ENCODE measurements at places on chromosomes 7 and 10. TPM values are rescaled to one million over a fixed set of nuclear protein-coding genes. Genes with fewer than 3 reads are reported as not detected.

SPAM1 gene
- total RNA-seq: not detected

RELN gene
- 3.7 TPM for total RNA-seq

ST8SIA6 gene
- 12.5 TPM for total RNA-seq

KCNMA1 gene
- total RNA-seq: 41.3 TPM

GBX1 gene
- total RNA-seq: not detected

LIPN gene
- total RNA-seq: 1.6 TPM

HTR7 gene
- total RNA-seq: 0.32 TPM

KLLN gene
- total RNA-seq: 0.71 TPM

SLC16A12 gene
- 1.0 TPM for total RNA-seq

NACAD gene
- total RNA-seq: 2.5 TPM

TMEM273 gene
- 48.5 TPM for total RNA-seq

RAPGEF5 gene
- 85.1 TPM for total RNA-seq

ZPBP gene
- not detected for total RNA-seq

TMEM176A gene
- total RNA-seq: 57.4 TPM
